ENCODE measurements at places on chromosomes 1 and 21. TPM values are rescaled to one million over a fixed set of nuclear protein-coding genes. Genes with fewer than 3 reads are reported as not detected.

DNA sequence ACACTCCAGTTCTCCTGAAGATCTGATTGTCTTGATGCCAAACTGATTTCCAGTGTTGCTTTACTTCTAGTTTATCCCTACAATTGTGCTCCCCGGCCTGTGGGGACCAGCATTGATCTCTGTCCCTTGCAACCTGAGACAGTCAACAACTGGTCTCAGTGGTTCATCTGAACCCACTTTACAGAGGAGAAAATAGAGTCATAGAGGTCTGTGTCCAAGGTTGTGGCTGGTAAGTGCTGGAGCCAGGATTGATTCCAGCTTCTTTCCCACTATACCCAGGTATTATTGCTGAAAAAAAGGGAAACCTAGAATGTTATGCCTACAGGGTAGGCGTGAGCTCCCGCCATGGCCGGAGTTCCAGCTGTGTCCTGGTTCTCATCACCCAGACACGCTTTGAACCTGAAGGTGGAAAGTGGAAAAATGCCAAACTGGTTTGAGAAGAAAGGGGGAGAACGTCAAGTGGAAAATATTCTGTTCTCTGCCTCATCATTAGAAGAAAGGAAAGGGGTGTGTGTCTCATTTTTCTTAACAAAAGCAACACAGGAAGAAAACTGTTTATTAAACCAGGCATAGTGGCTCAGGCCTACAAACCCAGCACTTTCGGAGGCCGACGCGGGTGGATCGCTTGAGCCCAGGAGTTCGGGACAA, 60.7 kb upstream of the ITPKB start:
- DNase-seq = no peak

The ICOSLG gene
- 6.0 TPM for total RNA-seq

DNA sequence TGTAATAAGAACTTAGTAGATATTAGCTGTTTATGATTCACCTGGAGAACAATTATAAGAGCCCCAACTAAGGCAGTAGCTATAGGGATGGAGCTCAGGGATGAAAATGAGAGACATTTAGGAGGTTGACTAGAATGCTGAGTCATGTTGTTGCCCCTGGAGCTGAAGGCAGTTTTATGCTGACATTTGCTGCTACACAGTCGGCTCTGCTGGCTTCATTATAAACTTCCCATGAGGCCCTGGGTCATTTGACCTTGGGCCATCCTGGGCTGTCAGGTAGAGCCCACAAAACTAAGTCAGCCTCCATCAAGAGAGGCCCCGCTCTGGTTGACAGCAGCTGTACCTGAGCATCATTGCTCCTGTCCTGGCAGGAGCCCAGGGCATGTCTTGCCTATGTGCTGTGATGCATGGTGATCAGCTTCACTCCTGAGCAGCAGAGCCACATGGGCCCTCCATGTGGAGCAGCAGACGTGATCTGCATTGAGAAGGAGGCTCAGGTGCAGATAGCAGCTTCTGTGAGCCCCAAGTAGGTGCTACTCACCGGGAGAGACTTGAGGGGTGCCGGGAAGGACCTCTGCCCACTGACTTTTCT, 112.4 kb downstream of the TBX19 start:
- no peak for DNase-seq

DNA sequence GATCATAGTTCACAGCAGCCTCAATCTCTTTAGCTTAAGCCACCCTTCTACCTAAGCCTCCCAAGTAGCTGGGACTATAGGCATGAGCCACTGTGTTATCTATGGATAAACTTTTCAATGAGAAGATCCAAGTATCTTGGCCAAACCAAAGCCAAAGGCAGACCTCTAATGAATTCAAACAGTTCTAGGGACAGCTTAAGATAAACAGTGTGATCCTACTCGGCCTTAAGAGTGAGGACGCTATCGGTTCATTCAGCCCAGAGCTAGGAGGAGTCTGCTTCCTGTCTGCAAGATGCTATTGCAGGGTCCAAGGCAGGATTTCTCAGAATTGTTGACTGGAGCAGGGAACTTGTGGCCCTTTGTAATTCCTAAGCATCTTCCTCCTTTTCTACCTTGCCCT, 368.7 kb downstream of the ST6GALNAC3 start:
- no peak for DNase-seq

The SLC9C2 gene
- 0.16 TPM for total RNA-seq

The C1orf105 gene
- total RNA-seq = not detected

DNA sequence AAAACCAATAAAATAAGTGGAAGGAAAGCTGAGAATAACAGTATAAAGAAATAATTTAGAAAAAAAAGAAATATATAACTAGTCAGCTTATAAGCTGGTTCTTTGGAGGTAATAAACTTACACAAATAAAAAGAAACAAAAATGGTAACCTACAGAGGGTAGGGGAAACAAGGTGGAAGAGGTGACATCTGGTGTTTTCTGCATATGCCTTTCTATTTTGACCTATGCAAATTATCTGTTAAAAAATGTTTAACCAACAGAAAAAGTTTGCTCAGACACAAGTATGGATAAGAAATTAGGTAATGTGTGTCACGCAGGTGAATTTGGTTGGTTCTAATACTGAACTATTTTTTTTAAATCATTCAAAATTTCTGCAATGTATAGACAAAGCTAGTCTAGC, 53.6 kb upstream of the DMRTA2 start:
- no peak for DNase-seq

The RGS8 gene
- total RNA-seq = not detected

- DNase-seq = no peak
These were observed 57.9 kb downstream of the FGGY start for GRCh38 chr1:59354709-59355337.

The BSDC1 gene
- 63.2 TPM for total RNA-seq

DNA sequence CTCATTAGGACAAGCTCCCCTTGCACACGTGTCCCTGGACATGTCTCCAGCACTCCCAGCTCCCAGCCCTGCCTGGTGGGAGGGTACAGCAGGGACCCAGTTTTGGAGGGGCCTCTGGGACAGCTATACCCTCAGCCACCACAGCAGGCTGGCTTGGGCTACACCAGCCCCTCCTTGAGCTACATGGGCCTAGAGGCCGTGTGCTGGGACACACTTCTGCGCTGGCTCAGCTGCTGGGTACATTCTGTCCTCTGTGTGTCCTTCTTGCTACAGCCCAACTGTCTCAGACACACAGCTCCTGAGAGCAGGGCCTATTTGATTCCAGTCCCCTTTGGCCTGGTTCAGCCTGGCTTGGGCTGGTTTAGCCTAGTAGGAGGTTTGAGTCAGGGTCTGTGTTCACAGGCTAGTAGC, 26.7 kb downstream of the DMAP1 start:
- no peak for DNase-seq

The U2AF1 gene
- 24.1 TPM for total RNA-seq

DNA sequence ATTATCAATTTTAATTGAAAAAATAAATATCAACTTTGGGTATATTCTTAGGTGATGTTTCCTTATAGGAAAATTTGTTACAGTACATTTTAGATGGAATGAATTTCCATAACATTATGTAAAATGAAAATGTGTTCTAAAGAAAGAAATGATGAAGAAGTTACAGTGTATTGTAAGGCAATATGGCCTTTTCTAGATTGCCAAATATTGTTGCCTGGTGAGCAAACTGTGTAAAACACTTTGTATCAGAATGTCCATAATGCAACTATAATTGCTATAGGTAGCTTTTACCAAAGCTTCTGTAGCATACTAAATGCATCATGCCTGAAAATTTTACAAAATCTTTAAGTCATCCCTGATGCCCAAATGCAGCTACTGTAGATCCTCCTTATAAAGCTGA, 285.0 kb downstream of the LRRC7 start:
- no peak for DNase-seq
